ENCODE measurements at places on chromosomes 4 and X.

DNA sequence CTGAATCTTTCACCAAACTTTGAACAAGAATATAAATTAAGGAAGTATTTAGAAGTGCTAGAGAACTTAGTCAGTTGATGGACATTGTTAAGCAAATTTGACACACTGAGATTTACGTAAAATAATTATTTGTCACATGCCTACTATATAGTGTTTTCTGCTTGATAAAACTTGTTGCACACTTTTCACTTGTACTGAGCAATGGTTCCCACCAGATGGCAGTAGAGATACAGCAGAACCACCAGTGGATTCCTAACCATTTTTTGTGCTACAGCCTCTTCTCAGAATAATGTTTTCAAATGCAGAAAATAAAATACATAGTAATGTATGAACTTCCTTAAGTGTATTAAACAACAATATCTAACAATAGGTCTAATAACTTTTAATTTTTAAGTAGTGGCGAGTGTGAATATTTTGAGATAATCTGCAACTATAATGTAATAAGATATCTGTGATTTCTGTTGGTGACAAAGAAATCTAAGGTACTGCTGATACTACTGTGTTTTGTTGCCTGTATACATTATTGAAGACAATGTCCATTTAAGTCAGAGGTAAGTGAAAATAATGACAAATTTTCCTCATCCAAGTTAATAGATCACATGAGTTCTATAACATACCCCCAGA, 81.2 kb downstream of the APOOL start:
- DNase-seq = no peak

- DNase-seq = no peak
Observed at GRCh38 chrX:10781847-10782530, 161.6 kb upstream of the MID1 start.

DNA sequence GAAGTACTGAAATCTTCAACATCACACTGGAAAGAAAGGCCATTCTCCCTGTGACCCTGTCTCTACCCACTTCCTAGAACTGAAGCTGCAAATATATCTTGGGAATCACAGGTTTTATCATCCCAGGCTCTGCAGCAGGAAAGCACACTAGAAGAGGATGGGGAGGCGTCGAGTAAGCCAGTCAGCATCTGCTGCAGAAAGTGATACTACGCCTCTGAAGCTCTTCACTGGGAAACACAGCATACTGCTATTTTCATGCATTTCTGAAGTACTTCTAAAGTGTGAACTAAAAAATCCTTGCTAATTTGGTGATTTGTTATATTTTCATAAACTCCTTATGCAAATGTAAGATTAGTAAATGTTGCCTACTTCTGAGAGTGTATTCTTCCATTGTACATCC, 29.1 kb downstream of the RAB33B start:
- DNase-seq = no peak

DNA sequence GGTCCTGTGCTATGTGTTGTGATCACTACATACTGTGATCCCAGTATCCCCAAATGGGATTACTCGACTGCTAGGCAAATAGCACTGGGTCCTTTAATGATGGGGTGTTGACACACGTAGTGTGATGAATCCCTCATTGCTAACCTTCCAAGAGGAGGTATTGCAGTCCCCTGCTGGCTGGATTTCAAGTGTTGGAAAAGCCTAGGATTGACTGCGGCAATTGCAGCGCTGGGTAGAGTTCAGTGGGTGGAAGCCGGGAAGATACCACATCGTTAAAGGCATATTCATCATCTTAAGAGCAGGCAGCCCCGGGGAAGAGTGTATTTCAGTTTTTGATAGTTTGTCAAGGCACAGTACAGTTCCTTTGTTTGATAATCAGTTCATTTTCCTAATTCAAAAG, 159.9 kb downstream of the TRIML1 start:
- DNase-seq = no peak

DNA sequence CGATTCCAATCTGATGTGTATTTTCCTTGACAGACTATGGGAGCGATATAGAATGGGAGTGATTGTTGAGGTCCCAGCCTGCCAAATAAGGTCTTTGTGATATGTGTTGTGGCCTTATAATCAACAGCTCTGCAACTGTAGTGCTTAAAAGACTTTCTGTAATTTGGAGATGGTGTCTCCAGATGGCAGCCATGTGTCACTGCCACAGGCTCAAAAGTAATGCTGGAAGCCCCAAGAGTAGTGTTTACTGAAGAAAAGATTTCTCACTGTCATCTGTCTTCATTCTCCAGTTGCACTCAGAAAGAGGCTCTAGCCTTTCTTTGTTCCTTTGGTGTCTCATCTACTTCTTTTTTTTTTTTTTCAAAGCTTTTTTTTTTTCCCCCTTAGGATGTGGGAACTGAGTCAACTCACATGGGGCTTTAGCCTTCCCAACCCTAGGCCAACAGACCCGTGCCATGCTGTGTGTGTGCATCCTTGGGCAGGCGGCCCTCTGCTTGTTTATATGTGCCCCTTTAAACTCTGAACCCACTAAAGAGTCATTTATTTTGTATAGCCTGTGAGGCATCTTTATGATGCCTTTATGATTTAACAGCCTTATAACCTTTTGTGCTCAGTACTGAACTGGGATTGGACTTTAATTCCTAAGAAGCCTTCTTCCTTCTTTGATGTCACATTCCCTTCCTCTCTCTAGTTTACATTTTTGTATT, 15.6 kb downstream of the SRPX2 start:
- no peak for DNase-seq

DNA sequence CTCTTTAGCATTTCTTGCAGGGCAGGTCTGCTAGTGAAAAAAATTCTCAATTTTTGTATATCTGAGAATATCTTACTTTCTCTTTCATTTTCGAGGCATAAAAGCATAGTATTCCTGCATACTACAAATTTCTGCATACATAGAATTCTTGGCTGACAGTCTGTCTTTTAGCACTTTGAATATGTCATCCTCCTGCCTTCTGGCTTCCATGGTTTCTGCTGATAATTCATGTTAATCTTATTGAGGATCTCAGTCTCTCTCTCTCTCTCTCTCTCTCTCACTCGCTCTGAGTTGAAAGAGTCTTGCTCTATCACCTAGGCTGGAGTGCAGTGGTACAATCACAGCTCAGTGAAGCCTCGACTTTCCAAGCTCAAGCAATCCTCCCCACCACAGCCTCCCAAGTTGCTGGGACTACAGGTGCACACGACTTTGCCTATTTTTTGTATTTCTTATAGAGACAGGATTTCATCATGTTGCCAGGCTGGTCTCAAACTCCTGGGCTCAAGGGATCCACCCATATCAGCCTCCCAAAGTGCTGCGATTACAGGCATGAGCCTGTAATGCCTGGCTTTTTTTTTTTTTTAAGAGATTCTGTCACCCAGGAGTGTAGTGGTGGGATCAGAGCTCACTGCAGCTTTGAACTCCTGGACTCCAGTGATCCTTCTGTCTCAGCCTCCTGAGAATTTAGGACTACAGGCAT, 161.3 kb downstream of the FNIP2 start:
- no peak for DNase-seq

DNA sequence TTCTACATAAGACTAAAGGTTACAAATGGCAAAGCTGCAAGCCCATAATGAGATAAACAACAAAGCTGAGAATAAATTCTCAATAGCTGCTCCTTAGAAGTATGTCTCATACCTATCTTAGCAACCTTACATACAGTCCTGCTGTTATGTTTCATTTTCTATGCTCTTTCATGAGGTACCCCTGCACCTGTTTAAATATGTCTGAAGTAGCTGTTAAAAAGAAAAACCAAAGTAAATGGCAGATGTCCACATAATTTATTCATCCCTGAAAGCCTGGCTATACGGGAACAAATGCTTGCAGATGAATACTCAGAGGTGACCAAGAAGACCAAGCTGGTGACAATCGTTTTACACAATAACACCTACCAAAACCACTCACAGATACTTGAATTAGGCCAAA, 22.5 kb downstream of the PPA2 start:
- DNase-seq = no peak

- DNase-seq = no peak
Observed at GRCh38 chr4:149465955-149466354, 349.7 kb downstream of the IQCM start.

DNA sequence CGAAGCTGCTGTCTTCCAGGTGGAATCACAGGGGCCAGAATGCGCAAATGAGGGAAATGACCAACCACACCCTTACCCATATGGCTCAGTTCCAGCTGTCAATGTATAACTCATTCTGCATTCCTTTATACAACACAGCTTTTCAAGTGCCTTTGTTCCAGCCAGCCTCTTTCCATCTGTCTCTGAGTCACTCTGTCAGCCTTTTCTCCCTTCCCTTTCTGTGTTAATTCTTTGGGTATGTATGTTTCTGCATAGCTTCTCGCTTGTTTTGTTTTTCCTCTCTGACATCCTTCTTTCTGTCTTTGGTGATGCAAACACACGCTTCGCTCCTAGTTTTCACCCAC, 54.5 kb downstream of the RS1 start:
- DNase-seq = no peak

DNA sequence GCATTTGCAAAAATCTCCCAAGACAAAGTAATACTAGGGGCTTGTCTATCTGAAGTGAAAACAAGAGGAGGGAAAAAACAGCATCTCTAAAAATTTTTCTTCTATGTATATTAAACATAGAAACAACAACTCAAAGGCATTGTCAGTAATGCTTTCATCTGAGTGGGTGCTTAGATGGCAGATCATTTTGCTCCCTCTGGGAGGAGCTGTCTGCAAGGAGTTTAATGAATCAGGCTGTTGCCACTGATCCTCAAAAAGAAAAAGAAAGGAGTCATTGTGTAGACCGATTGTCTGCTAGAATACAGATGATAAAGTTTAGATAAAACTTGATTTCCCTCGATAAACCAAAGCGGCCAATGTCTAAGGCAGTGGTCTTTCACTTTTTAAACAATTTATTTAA, 49.7 kb upstream of the KLHL8 start:
- no peak for DNase-seq

- peak; percentile 26 for DNase-seq
Observed at GRCh38 chrX:989959-990510, 222.4 kb downstream of the CRLF2 start.

- DNase-seq = no peak
Observed at GRCh38 chrX:23727206-23727605, 15.9 kb downstream of the ACOT9 start.

GRCh38 chrX:134554291-134554690, 94.3 kb downstream of the HPRT1 start:
- DNase-seq = no peak

DNA sequence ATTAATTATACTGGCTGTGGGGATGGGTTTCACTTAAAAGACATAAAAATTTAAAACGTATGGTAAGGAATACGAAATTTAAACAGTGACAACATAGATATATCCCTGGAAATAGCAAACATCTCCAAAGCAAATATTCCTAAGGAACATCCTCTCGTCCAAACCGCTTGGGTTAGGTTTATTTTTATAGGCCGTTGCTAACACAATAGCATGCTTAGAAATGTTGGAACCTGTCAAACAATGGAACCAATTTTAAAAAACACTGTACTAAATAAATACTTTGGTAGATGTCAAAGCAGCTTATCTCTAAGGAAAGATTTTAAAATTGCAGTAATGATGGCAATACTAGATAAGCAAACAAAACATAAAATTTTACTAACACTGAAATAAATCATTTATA, 45.4 kb downstream of the SEC24D start:
- DNase-seq = no peak

DNA sequence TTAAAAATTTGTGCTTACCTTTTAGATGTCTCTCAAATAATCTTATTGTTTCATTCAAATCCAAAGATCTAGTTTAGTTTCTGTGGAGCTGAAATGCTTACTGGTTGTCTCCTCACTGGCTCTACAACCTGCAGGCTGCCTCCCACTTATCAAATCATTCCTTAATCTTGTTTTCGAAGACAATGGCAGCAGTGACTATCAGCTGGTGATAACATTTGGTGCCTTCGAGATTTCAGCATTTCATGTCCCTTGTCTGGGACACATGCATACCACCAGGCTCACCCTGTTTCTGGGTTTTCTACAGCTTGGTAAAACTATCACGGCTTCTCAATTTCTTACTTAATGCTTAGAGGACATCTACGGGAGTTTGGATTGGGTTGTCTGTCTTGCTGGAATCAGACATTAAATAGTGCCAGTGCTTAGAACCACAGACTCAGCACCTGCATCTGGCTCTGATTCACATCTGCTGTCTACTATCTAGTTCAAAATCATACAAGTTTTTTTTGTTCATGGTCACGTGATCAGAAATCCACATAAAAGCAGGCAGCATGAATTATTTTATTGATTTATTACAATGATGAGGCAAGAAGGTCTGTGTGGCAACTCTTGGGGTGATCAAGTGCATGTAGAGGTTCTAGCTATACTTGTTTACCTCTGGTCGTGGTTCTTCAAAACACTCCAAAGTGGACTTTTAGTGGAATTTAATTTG, 32.0 kb upstream of the SMARCAD1 start:
- no peak for DNase-seq

- no peak for DNase-seq
Observed at GRCh38 chr4:30939069-30939468, 218.9 kb downstream of the PCDH7 start.

- DNase-seq = no peak
Observed at GRCh38 chrX:110440016-110440805, 81.6 kb downstream of the RTL9 start.

All from stimulated activated CD8-positive, alpha-beta memory T cell treated with anti-CD3 and anti-CD28 coated beads, Interleukin-4, amount 100 ng/mL, for 1 hour (primary cell).